ENCODE measurements at places on chromosomes 16 and 17. TPM values are rescaled to one million over a fixed set of nuclear protein-coding genes. Genes with fewer than 3 reads are reported as not detected.

MYOCD gene
- polyA plus RNA-seq, result 0.78 TPM

TEKT5 gene
- 0.29 TPM for polyA plus RNA-seq

FOXO3B gene
- polyA plus RNA-seq, result 3.2 TPM

NPTX1 gene
- 0.21 TPM for polyA plus RNA-seq

DNA sequence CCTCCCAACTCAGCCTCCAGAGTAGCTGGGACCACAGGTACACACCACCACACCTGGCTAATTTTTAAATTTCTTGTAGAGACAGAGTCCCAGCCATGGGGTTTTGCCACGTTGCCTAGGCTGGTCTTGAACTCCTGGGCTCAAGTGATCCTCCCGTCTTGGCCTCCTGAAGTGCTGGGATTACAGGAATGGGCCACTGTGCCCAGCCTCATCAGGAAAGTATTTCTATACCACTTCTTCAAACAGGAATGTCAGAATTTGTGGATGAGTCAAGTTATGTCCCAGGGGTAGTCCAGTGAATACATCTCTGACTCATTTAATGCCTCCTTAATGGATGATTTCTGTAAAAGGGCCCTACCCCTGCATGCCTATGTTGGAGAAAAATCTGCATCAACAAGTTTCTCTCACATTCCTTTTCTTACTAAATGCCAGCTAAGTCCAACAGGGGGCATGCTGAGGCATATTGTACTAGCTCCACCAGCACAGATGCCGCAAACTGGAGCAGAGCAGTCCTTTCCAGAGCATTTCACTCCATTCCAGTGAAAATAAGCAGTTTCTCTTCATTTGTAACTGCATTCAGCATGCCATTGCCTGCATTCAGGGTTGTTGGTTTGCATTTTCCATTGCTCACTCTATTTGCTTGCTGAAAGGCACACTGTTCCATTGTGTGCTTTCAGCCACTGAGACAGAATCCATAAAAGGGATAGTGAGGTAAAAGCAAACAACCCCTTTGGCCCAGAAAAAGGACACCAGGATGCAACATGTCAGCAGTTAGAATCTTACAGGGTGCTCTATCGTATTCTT is 5.3 kb upstream of the CAVIN1 start:
- no peak for DNase-seq

DNA sequence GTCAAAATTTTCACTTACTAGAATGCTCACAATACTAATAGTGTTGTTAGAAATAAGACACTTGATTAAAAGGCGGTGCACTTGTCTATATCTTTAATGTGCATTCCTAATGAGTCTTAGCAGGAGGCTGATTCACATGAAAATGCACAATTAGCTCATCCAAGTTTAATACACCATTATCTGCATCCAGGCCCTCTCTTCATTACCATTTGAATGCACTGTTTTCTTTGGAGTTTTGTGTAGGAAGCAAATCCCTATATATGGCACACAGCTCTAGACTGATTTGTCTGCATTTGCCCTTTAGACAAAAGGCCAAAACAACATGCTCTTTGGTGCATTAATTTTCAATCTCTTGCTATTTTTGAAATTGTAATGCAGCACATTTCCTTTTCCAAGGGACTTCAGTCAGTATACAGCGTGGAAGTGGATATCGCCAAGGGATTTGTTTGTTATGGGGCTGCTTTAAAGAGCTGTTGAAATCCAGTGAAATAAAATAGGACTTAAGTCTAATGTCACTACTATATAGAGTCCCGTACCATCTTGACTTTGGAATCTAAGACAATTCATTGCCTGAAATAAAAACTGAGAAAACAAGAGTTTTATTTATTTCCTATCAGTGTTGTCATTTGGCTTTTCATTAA is 257.6 kb upstream of the CPHXL start:
- DNase-seq, result no peak

- DNase-seq, result no peak
Observed at GRCh38 chr17:50316016-50316587, 29.8 kb upstream of the XYLT2 start.

GRCh38 chr16:69463876-69464275 is 39.5 kb downstream of the CYB5B start:
- DNase-seq, result no peak

GRCh38 chr17:76360461-76360860 is 6.7 kb upstream of the PRPSAP1 start:
- no peak for DNase-seq

- no peak for DNase-seq
Observed at GRCh38 chr16:6160871-6161270, 1063.3 kb upstream of the EEF2KMT start.

DNA sequence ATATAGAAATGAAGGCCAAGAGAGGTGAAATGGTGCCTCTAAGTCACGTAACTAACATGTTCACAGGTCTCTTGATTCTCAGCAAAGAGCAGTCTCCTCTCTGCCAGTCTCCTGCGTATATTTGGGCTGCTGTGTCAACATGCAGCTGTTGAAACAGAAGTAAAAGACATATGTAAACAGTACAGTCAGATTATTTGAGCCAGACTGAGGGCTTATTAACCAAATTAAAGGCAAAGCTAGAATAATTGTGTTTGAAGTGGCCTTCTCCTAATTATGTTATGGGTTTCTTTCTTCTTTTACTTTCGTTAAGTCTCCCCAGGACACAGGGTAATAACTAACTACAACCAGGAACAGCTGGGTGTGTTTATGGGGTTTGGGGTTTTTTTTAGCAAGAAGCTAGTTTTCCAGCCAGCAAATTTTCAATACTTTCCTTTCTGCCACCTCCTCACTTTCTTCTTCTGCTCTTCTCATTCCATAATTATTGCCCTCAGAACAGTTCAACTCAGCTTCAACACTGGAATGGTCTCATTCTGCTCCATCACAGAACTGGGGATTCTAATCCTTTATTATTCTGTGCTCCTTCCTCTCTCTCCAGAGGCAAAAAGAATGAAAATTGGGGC is 18.4 kb downstream of the G6PC1 start:
- no peak for DNase-seq

DNA sequence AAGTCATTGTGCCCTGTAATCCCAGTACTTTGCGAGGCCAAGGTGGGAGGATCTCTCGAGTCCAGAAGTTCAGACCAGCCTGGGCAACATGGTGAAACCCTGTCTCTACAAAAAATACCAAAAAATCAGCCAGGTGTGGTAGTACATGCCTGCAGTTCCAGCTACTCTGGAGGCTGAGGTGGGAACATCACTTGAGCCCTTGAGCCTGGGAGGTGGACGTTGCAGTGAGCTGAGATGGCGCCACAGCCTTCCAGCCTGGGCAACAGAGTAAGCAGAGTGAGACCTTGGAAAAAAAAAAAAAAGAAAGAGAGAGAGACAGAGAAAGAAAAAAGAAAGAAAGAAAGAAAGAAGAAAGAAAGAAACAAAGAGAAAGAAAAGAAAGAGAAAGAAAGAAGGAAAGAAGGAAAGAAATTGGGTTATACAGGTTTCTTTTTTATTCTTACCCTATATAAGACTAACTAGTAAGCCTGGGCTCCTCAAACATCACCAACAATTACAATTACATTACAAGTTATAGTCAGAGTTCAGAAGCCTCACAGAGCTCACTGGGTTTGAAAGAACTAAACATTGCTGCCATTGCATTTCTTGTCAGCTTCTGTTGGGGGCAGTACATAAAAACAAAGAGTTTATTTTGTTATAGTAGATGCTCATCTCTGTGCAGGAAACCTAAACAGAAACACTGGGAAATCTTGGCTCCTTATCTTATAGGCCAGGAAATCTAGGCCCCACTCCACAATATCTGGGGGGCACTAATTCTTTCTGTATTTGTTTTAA is 6.7 kb upstream of the ABCA9 start:
- no peak for DNase-seq

DNA sequence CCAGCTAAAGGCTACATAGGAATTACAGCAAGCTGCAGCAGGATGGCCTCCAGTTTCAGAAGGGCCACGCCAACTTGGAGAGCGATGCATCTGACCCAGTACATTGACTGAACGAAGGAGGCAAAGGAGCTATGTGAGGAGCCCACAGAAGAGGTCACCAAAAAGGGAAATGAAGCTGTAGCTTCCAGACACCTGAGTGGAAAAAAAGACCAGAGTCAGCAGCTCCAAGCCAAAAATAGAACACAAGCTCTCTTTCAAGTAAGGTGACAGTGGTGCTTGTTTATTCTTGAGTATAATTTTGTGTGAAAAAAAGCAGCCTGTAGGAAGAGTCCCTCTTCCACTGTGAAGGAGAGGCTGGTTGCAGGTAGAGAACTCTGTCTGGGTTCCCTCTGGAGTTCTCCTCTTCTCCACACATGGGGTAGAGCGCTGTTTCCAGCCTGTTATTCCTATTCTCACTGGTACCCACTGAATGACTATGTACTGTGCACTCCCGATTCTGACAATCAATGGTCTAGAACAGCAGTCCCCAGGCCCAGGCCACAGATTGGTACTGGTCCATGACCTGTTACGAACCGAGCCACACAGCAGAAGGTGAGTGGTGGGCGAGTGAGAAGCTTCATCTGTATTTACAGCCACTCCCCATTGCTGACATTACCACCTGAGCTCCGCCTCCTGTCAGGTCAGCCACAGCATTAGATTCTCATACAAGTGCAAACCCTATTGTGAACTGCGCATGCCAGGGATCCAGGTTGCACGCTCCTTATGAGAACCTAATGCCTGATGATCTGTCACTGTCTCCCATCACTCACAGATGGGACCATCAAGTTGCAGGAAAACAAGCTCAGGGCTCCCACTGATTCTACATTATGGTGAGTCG is 15.1 kb downstream of the CCL4 start:
- no peak for DNase-seq

Measured in muscle of arm (tissue), 14 donors.